ENCODE measurements at places on chromosomes 6 and 20.
A peak's percentile ranks its signal among the peaks of the same experiment; 100 is the strongest.

- DNase-seq: no peak
Observed at GRCh38 chr6:4162370-4162769, 27.0 kb upstream of the ECI2 start.

- DNase-seq: no peak
Observed at GRCh38 chr6:140202964-140203515, 828.6 kb upstream of the CITED2 start.

DNA sequence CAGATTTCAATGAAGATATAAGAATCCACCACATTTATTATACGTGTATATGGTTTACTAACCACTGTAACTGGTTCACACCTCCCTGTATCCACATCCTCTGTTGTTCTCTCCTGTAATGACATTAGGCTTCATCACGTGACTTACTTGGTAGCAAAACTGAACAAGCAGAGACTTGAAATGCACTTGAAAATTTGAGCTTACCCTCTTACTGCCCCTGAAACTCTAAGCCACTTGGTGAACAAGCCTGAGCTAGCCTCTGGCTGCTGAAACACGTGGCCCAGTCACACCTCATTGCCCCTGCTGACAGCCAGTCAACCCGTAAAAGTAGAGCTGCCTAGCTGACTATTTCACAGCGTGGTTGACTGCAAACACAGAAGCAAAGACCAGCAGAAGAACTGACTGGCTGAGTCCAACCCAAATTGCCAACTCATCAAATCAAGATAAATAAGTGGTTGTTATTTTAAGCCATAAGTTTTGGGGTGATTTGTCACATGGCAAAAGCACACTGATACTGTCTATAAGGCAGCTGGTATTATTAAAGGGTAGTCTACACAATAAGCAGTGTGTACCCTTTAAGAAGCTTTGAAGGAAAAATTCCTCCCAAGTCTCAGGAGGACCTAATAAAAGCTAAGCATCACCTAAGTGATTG lies 109.0 kb downstream of the RALGAPA2 start:
- peak; percentile 97 for DNase-seq

- DNase-seq: no peak
Observed at GRCh38 chr20:415820-416322, 7.8 kb downstream of the RBCK1 start.

DNA sequence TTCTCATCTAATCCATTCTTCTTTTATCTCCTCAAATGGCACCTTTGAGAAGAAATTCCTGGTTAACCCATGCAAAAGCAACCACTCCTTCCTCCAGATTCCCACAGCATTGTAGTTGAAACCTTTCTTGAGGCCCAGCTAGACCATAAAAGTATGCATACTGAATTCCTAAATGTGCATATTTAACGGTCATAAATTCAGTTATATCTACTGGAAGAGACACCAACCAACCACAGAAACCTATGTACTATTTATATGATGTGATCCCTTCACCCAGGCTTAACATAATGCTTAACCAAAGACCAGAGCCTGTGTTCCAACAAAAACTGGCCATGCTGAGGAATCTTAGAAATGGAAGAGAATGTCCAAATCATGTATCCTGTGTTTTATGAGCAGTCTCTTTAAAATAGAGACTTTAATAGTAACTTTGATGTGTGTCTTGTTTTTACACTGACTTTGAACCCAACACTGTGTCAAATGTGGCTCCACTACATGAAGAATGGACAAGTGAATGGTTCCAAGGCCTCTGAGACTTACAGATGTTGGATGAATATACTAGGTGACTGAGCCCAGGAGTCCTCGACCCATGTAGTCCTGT lies 11.4 kb upstream of the TAF8 start:
- DNase-seq: no peak

DNA sequence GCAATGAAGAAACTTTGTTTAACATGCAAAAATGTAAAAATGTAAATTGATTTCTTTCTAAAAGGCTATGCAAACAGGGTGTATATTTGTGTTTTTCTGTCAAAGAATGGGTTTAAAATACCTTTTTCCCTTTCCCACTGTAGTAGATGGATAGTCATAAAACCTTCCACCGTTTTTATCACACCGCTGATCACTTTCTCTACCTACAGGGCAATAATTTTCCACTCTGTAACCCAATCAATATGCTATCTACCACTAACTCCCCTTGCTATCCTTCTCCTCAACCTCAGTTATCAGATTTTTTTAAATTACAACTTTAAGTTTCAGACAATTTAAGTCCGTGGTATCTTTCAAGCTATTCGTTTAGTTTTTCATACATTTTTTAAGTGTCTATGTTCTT lies 91.4 kb upstream of the ARID1B start:
- no peak for DNase-seq

- DNase-seq: no peak
Observed at GRCh38 chr6:123716506-123716905, 79.8 kb upstream of the TRDN start.

DNA sequence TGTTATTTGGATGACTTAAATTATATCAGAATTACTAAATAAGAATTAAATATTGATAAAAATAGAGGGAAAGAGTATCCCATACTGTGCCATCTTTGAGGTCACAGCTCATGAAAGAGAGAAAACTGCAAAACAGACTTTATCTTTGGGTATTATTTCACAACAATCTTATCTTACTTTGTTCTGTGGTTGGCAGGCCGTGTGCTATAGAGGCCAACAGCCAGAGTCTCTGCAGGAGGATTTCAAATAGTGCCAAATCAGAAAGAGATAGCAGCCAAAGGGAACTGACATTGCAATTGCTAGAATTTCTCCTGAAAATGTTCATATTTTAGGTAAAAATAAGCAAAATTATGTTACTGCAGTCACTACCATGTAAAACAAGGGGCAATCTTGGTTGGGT lies 354.2 kb downstream of the GRIK2 start:
- DNase-seq: no peak

GRCh38 chr6:162733489-162733888 lies 5.7 kb downstream of the PACRG start:
- no peak for DNase-seq

DNA sequence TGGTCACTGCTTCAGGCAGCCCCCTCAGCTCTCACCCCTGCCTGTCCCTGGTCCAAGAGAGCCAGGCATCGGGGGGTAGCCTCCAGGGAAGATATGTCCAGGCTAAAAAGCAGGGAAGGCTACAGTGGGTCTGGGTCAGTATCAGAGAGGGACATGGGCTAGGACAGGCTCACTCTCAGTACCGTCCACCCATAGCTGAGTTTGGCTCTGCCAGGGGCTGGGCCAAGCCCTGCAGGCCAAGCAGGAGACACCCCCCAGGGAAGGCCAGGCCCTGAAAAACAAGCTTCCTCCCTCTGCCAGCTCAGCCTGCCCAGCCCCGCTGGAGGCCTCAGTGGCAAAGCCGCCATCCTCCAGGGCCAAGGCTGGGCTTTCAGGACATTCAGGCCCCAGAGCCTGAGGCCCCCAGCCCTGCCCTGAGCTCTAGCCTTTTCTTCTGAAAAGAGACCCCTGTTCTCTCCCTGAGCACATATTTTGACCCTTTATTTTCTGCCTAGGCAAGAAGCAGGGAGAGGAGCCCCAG lies 28.6 kb upstream of the TGM2 start:
- no peak for DNase-seq

GRCh38 chr6:14075095-14075503 lies 42.5 kb upstream of the CD83 start:
- DNase-seq: no peak

- no peak for DNase-seq
Observed at GRCh38 chr20:63565021-63565698, 8.9 kb downstream of the HELZ2 start.

- no peak for DNase-seq
Observed at GRCh38 chr6:7402716-7403115, 13.1 kb downstream of the RIOK1 start.

DNA sequence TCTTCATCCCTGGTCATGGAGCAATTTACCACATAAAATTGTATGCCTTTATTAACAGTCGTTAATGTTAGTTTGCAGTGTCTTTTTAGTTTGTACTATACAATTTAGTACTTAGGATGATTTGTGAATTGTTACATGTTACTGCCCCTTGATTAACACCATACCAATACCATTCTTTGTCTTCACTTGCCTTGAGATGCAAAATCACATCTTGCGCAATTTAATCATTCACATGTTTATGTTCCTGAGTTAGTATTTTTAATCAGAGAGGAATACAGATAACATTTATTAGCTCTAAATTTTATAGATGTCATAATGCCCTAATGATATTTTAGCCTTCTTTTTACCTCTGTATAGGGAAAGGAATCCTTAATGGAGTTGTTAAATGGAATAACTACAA lies 114.1 kb downstream of the SCAF8 start:
- DNase-seq: no peak

DNA sequence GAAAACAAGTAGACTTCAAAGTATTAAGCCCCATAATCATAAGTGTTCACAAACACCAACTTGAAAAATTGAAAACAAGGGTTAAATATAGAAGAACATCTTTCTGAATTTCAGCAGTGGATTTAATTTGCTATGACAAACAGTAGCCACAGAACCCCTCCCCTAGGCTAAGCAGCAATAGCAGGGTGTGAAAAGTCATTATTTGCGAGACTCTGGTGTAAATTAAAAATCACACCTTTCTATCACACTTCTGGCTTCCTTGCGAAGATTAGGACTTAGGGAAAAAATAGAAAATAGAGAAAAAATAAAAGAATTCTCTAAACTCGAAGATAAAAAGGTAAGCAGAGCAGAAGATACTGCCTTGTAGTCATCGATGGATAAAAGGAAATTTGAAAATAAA lies 6.1 kb downstream of the SAMD3 start:
- no peak for DNase-seq

DNA sequence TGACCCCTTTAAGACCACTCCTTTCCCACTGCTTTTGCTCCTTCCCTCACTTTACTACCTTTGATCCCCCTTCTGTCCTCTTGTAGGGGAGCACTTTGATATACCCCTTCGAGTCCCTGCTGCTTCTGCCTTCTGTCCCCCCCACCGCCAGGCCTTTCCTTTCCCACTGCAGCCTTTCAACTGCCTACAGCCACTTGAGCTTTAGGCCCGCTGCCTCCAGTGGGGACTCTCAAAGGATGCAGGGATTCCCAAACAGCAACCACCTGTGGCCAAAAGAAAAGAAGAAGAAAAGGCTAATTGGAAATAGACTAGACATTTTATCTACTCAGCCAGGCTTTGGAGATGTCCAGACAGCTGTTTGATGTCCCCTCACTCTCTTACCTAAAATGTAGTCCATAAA lies 77.0 kb upstream of the DTNBP1 start:
- no peak for DNase-seq

DNA sequence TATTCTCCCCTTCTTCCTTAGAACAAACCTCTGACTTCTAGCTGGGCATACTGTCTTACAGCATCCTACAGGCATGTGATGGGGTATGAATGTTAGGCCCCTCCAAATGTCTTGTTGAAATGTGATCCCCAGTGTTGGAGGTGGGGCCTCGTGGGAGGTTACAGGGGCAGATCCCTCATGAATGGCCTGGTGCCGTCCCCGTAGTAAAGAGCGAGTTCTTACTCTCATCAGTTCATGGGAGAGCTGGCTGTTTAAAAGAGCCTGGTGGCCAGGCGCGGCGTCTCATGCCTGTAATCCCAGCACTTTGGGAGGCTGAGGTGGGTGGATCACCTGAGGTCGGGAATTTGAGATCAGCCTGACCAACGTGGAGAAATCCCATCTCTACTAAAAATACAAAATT lies 15.5 kb downstream of the OVOL2 start:
- DNase-seq: no peak

- DNase-seq: no peak
Observed at GRCh38 chr6:154572556-154572955, 62.1 kb upstream of the CNKSR3 start.

DNA sequence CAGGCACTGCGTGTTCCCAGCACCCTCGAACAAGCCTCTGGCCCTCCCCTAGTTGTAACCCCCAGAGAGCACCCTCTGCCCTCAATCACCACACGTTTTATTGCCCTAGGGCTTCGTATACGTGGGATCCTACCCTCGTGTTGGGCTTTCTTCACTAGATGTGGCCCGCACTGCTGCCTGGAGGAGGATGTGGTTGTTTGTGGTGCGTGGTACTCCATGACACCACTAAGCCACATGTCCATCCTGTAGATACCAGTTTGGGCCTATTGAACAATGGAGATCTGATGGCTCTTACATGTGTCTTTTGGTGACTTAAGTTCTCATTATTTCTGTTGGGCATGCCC lies 17.0 kb downstream of the SLC2A4RG start:
- DNase-seq: no peak

DNA sequence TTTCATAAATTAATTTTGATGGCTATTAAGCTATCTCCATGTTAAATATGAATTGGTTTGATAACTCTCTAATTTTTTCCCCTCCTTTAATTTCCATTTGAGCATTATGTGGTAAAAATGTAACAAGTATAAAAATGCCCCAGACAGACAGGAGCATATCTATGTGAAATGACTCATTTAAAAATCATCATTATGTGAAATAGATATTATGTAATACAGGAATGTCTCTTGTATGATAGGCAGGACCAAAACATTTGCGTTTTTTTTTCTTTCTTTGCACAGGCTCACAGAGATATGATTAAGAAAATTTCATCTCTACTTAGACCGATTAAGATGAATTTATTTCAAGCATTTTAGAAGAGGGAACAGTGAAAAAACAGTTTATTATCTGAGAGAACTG lies 95.8 kb downstream of the AKAP7 start:
- DNase-seq: no peak

DNA sequence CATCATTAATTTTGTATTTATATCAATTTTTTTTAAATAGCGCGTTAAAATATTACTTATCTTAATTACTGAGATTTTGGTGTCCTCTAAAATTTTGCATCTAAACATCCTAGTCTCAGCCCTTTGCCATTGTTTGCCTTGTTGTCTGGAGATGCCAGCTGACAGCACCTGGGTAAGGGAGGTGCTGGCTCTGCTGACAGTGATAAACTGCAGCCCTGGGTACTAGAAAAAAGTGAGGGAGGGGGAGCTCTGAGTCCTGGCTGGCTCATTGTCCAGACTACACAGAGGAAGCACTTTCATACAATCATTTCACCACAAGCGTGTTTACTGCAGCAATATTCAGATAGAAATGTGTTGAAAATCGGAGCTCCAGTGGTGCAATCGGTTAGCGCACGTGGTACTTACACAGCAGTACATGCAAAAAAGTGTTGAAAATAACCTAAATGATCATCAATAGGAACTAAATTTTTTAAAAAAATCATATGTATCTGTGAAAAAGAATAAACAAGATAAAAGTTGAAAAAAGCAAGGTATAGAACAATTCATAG lies 18.5 kb upstream of the UBR2 start:
- DNase-seq: peak; percentile 20

GRCh38 chr6:145148776-145149175 lies 586.5 kb downstream of the EPM2A start:
- no peak for DNase-seq

DNA sequence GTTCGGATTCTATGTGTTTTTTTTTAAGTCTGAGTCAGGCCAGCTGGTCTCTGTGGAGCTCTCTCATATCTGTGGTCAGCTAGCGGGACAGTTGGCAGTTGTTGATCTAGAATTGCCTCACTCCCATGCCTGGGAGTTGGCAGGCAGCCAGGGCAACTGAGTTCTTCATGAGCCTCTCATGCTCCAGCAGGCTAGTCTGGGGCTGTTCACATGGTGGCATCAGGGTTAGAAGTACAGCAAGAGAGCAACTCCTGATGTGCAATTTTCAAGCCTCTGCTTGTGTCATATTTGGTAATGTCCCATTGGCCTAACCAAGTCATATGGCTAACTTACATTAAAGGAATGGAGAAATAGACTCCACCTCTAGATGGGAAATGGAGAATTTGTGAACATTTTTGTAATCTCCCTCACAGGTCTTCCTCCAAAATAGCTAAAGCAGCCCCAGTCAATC lies 6.7 kb upstream of the IFT52 start:
- peak; percentile 46 for DNase-seq
